ENCODE measurements at places on chromosomes 16 and 17.
A peak's percentile ranks its signal among the peaks of the same experiment; 100 is the strongest.

DNA sequence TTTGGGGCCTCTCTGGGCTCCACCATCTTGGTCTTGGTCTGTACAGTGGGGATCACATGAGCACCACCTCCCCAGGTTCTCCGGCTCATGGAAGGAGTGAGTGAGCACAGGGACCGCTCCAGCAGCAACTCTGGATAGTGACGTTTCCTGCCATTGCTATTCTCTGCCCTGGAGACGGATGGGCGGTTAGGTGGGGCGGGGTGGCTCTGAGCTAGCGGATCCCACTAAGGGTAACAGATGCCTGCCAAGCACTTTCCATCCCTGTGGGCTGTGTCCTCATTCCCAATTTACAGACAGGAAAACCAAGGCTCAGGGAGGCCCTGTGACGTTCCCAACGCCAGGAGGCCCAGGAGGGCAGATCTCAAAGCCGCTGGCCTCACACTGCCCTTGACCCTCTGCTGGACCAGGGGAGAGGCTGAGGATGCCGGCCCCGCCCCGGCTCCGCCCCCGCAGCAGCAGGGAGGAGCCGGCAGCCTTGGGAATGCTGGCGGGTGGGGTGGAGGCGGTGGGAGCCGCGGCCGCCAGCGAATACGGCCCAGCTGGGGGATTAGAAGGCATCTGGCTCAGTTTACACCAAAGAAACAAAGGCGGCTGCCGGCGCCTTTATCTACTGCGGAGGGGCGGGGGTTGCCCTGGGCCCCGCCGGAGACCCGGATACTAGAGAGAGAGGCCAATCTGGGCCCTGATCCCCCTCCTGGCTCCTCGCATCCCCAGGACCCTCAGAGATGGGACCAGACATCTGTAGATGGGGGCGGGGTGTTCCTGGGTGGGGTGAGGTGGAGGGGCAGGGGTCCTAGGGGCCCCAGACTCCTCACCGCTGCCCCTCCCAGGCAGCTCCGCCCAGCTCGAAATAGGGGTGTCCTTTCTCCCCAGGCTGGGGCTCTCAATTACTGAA, 122.3 kb upstream of the CIBAR2 start:
- DNase-seq: peak; percentile 80

- no peak for DNase-seq
Measured at GRCh38 chr16:81492311-81492761, 47.7 kb downstream of the CMIP start.

- DNase-seq: no peak
Measured at GRCh38 chr17:57752031-57752905, 7.2 kb upstream of the CCDC182 start.

- DNase-seq: no peak
Measured at GRCh38 chr17:72116661-72117521, 3.9 kb upstream of the SOX9 start.

- DNase-seq: no peak
Measured at GRCh38 chr16:6977291-6977690, 355.4 kb upstream of the RBFOX1 start.

- DNase-seq: no peak
Measured at GRCh38 chr17:74746376-74746775, 2.1 kb upstream of the NHERF1 start.

DNA sequence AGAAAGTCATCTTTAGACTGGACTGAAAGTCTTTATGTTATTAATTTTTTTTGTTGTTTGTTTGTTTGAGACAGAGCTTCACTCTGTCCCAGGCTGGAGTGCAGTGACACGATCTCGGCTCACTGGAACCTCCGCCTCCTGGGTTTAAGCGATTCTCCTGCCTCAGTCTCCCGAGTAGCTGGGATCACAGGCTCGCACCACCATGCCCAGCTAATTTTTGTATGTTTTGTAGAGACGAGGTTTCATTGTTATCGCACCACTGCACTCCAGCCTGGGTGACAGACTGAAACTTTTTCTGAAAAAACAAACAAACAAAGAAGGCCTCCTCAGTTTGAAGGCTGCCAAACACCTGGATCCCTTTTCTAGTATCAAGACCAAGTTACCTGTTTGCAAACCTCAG, 4.7 kb downstream of the BEAN1 start:
- no peak for DNase-seq

- DNase-seq: no peak
Measured at GRCh38 chr17:61371179-61371578, 28.5 kb upstream of the TBX2 start.

DNA sequence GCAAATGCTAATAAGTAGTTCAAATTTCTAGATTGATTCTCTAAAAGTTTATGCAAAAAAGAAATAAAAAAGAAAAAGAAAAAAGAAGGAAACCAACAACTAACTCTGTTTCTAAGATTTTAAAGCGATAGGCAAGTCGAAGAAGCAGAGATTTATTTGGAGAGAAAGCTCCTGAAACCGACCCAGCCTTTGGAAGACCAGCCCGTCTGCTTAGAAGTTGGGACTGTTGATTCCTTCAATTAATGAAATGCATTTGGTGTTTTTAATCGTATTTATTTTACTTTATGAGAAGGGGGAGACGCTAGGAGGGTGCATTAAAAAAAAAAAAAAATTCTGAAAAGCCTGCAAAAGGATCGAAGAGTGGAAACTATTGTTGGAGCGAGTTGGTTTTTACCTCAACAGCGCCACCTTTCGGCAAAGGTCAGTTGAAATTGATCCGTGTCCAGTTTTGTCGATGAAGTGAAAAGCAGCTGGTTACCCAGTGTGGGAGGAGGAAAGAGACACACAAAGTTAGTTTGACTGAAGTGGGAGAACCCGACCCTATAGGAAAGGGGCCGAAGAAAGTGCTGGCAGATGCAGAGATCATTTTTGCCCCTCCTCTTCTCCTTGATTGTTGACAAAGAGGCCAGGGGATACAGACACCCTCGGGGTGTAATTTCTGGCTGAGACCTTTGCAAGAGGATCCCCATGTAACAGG, 1.5 kb upstream of the MAF start:
- no peak for DNase-seq

GRCh38 chr17:34603974-34604373, 24.6 kb downstream of the TMEM132E start:
- no peak for DNase-seq

GRCh38 chr16:85659805-85660511, 28.8 kb downstream of the GINS2 start:
- no peak for DNase-seq

Data from D721Med (cell line).